Central memory CD8-positive, alpha-beta T cell (primary cell): ENCODE measurements at places on chromosomes 16 and 17.

DNA sequence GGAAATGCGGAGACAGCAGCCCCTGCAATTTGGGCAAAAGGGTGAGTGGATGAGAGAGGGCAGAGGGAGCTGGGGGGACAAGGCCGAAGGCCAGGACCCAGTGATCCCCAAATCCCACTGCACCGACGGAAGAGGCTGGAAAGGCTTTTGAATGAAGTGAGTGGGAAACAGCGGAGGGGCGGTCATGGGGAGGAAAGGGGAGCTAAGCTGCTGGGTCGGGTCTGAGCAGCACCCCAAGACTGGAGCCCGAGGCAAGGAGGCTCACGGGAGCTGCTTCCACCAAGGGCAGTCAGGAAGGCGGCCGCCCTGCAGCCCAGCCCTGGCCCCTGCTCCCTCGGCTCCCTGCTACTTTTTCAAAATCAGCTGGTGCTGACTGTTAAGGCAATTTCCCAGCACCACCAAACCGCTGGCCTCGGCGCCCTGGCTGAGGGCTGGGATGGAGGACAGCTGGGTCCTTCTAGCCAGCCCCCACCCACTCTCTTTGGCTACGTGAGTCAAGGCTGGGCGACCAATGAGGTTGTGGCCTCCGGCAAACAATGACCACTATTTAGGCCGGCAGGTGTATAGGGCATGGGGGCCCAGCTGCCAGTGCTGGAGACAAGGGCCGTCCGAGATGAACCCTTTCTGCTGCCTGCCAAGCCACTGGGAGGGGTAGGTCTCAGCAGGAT, 507 bp downstream of the SERPINF1 start:
- DNase-seq: no peak

GRCh38 chr17:30831257-30831656, 509 bp upstream of the ATAD5 start:
- no peak for DNase-seq

DNA sequence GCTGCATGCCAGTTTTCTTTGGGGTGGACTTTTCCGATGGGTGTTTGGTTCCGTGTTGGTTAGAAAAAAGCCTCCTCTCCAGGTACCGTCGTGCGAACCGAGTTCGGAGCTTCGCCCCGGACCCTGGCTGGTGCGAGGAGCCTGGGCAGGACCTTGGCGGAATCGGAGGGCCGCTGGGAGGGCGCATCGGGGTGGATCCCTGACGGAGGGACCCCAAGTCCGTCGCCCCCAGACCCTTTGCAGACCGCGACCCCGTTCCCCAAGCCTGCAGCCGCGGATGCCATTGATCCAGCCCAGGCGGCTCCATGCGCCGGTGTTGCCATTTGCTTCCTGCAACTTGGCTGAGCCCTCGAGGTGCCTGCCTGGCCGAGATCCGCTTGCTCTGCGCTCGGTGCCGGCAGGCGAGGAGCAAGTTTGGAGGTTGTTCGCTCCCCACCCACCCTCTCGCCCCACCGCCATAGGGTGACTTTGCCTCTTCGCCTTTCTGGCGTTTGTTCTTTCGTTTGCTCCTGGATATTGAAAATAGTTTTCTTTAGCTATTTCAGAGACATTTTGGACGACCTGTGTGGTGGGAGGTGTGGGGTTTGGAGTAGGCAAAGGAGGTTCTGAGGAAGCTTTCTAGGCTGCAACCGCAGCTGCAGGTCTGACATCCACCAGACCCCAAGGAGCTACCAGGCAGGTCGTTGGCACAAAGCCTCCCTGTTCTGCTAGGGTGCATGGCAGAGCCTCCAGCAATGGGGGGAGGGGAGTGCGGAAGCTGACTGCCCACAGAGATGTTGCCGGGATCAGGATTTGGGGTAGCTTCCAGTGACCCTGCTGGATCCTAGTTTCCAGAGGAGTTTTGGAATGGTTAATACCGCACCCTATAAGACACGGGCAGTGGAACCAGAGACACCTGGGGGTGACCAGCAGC, 58.2 kb downstream of the RAP1GAP2 start:
- no peak for DNase-seq

DNA sequence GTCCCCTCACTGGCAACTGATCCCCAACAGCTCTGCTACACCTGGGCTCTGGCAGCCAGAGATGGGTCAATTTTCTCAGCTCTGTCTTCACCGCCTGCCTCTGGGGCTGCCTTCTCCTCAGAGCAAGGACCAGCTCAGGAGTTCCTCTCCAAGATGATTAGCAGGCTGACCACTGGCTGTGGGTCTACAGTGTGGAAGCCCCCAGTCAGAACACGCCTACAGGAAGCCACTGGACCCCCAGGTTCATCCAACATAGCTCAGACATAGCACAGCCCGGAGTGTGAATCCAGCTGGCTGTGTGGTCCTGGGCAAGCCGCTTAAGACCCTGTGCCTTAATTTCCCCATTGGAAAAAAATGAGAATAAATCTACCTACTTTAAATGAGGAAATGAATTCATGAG, 4.9 kb downstream of the DOK4 start:
- no peak for DNase-seq

DNA sequence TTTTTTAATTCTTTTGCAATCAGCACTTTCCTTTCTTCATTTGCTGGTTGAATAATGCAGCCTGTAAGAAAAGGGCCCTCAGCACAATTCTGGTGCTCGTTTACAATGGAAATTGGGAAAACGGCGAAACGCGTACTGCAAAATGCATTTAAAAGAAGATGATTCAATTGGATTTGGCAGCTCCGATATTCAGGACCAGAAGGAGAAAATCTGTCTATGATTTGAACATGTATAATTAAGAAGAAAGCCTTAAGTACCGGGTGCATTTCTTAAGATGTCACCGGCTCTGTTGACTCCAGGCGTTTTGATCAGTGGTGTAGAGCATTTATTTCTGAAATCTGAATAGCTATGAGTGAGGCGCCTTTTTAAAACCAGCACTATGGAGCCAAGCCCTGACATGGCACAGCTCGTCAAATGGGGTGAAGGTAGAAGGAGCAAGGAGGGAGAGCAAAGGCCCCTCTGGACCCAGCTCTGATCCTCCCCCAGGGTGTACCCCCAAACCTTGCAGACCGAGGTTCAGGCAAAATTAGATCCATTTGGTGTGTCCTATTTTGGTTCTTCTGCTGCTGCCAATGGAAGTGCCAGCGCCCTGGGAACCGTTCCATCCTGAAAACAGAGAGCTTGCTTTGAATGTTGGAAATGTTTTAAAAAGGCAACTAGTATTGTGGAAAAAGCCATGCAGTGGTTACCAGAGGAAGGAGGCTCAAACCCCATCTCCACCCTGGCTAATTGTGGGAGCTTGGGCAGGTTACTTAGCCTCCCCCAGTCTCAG, 161.4 kb upstream of the RPL38 start:
- no peak for DNase-seq

DNA sequence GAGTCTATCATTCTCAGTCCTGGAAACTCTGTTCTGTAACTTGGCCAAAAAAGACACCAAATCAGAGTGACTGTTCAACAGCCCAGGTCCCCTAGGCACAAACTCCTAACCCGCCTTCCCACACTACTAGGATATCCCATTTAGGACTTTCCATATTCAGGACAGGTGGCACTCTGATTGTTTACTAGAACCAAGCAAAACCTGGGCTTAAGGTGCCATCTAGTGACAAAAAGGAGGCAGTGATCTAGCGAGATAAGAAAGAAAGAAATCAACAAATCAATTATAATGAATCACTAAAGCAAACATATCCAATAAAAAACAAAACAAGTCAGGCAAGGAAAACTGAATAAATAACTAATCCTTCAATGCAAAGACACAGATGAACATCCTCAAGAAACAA, 203.9 kb downstream of the CEP112 start:
- no peak for DNase-seq
